Dermis blood vessel endothelial cell (primary cell): ENCODE measurements at places on chromosomes 3 and 15. TPM values are rescaled to one million over a fixed set of nuclear protein-coding genes. Genes with fewer than 3 reads are reported as not detected.

Gene ADAMTSL3
- 6.0 and 15.1 TPM in 2 replicates for total RNA-seq

Gene SGO1
- 2.6 and 10.5 TPM in 2 replicates for total RNA-seq

Gene ZMYND10
- 0.05 TPM in 1 of 2 replicates, not detected in the other for total RNA-seq

Gene ISL2
- 0.56 and 1.2 TPM in 2 replicates for total RNA-seq

GRCh38 chr3:153113541-153113940 lies 48.5 kb upstream of the RAP2B start:
- DNase-seq: no peak

DNA sequence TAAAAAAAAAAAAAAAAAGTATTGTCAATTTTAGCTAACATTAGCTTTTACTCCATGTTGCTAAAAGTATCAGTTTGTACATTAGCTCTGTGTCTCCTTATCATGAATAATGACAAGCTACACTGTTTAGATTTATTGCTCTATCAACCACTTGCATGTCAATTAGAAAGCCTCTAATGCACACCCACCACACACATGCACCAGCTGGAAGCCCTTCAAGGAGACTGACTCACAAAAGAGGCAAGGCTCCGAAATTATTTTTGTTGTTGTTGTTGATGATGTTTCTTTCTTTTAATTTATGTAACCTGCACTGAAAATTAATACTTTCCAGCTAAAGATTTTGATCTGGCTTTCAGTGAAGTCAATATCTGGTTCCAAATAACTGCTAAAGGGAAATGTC lies 71.5 kb downstream of the ETFA start:
- DNase-seq: no peak

GRCh38 chr3:24545887-24546286 lies 51.2 kb upstream of the THRB start:
- no peak for DNase-seq

DNA sequence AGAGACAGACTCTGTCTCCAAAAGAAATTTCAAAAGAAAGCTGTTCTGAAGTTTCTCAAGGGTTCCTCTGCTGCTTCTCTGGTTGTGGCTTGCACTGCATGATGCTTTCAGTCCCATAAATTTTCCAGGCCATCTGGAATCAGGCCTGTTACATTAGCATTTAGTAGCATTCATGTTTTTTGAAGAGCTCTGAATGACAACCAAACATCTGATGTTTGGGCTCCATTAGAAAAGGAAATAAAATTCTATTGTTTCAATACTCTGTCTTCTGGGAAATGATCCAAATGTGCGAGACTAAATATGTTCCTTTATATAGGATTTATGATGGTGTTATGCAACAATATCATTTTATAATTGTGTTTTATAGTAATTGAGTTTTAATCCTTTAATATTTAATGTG lies 455.8 kb downstream of the GABRG3 start:
- DNase-seq: no peak

DNA sequence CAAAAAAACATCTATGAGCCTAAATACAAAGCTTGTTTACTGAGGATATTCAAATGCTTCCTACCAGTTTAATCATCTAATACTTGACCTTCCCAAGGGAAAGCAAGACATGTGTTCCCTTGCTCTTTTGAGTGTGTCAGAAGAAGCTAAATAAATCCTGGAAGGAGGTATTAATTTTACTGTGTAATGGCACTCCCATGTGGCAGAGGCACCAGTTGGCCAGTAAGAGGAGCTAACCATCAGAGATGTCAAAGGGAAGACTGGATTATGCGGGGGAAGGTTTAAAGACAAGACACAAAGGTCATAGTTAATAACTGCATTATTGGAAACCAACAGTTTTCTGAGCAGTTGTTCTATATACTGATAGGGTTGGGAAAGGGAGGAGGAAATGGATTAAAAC lies 125.1 kb downstream of the SUCLG2 start:
- no peak for DNase-seq

GRCh38 chr15:57345584-57345983 lies 30.7 kb upstream of the CGNL1 start:
- peak; percentile 51 for DNase-seq

GRCh38 chr3:197364410-197365071 lies 66.1 kb upstream of the DLG1 start:
- DNase-seq: peak; percentile 36

DNA sequence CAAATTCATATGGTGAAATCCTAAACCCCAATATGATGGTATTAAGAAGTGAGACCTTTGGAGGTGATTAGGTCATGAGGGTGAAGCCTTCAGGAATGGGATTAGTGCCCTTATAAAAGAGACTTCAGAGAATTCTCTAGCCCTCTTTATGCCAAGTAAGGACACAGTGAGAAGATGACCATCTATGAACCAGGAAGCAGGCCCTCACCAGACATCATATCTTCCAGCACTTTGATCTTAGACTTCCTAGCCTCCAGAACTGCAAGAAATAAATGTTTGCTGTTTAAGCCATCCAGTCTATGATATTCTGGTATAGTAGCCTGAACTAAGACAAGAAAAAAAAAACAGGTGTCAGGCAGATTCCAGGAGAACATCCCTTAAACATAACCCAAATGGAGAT lies 45.9 kb upstream of the AP4E1 start:
- no peak for DNase-seq

GRCh38 chr15:59312205-59312604 lies 60.5 kb downstream of the MYO1E start:
- DNase-seq: peak; percentile 36
